ENCODE measurements at places on chromosomes 7 and 10. TPM values are rescaled to one million over a fixed set of nuclear protein-coding genes. Genes with fewer than 3 reads are reported as not detected.
A peak's percentile ranks its signal among the peaks of the same experiment; 100 is the strongest.

GRCh38 chr10:94123258-94123995 lies 129.7 kb downstream of the PLCE1 start:
- no peak for DNase-seq

DNA sequence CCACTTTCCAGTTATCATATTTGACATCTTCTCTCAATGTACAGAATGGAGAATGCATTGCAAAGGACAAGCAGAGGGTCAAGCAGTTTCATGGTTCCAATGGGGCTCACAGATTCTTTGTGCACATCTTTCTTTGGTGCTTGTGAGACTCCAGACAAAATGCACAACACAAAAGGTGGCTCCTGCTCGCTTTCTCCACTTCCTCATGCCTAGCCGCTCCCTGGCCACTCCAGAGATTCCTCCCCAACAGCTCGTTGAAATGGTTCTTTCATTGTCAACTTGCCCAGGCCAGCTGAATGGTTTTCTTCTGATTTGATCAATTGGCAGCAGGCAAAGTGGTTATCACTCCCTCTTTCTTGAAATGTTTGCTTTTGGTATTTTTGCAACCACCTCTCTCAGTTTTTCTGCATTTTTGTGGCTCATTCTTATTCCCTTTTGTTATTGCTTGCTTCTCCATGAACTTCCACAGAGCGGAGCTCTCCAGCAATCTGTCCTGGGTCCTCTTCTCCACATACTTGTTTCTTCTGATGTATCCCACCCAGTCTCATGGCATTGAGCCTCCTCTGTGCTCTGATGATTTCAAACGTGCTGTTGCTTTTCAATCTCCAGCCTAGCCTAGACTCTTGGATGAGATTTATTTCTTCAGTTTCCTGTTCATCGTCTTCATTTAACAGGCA lies 507.8 kb upstream of the MKI67 start:
- DNase-seq: no peak

The IFIT1B gene
- not detected for total RNA-seq

The EBLN1 gene
- total RNA-seq: not detected

GRCh38 chr7:25565949-25566348 lies 337.7 kb upstream of the NPVF start:
- DNase-seq: peak; percentile 49

GRCh38 chr10:77416311-77417135 lies 221.1 kb downstream of the KCNMA1 start:
- DNase-seq: no peak

The PAPOLB gene
- 0.13 TPM for total RNA-seq

DNA sequence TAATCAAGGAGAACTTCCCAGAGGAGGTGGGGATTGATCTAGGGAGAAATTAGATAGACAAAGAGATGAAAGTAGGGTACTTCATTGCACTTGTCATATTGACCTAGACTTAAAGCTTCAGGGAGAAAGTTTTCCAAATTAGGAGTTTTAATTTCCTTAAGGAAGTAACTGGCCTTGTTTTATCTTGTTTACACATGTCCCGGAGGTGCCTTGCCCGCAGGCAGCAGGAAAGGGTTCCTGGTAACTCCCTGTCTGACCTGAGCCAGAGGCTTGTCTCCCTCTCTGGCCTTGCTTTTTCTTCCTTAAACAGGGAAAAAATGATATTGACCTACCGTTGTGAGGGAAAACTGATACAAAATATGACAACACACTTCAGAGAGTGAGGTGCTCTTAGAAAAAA lies 181.6 kb downstream of the EVX1 start:
- DNase-seq: no peak

GRCh38 chr7:139515266-139515665 lies 8.2 kb upstream of the CLEC2L start:
- peak; percentile 67 for DNase-seq

GRCh38 chr7:3028758-3029093 lies 14.9 kb downstream of the CARD11 start:
- DNase-seq: no peak

- no peak for DNase-seq
Measured at GRCh38 chr10:91519899-91520514, 109.9 kb downstream of the HECTD2 start.

GRCh38 chr7:20083781-20084180 lies 133.4 kb downstream of the MACC1 start:
- no peak for DNase-seq

The NUTM2B gene
- total RNA-seq: 0.07 TPM

GRCh38 chr10:83680470-83680891 lies 458.8 kb upstream of the GHITM start:
- no peak for DNase-seq

DNA sequence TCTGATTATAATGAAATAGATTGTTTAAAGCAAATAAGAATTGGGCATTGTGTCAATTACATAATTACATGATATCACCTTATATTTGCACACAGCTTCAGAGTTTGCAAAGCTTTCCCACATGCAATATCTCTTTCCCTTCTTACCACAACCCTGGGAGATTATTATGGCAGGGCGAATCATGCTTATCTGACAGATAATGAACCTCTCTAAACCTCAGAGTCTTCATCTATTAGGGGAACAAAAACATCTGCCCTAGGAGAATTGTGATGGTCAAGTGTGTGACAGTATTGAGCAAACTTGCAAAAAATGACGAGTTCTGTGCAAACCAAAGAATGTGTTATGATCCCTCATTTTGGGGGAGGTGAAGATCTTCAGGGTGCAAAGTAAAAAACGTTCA lies 90.0 kb downstream of the MYOF start:
- DNase-seq: no peak

DNA sequence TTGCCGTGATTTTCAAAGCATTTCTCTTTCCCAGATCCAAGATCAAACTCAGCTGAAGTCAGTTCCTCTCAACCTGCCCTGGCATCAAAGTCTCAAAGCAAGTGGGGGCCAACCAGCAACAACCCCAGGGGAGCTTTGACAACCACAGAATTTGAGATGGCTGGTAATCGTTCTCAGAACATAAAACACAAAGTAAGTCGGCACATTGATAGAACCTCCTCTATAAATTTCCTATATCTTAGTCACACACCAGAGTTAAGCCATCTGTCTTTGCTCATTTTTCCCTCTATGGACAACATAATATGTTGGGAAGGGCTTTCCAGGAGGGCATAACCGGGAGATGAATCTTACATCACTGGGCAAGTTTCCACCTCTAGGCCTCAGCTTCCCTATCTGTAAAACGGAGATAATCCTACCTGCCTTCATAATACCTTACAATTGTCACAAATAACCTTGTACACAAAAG lies 1.2 kb upstream of the DNAJC9 start:
- no peak for DNase-seq

DNA sequence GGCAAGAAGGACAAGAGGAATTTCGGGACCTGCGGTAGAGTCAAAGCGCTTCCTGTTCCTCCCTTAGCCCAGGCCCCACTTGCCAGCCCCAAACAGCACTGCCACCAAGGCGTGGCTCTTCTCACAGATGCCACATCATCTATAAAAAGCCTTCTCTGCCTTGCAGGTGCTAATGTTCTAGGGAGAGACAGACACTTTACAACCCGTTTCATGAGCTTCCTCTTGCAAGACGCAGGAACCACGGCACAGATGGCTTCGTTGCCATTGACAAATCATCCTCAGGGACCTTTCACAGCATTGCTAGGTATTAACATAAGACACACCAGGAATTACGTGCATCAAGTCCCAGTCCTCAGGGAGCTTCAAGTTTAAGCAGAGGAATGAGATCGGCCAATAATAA lies 180.9 kb downstream of the JCAD start:
- no peak for DNase-seq

- DNase-seq: no peak
Measured at GRCh38 chr10:2791774-2792443, 275.4 kb upstream of the PFKP start.

- peak; percentile 92 for DNase-seq
Measured at GRCh38 chr7:73701357-73701995, 18.0 kb downstream of the STX1A start.

GRCh38 chr10:370449-370825 lies 235.2 kb downstream of the ZMYND11 start:
- no peak for DNase-seq

DNA sequence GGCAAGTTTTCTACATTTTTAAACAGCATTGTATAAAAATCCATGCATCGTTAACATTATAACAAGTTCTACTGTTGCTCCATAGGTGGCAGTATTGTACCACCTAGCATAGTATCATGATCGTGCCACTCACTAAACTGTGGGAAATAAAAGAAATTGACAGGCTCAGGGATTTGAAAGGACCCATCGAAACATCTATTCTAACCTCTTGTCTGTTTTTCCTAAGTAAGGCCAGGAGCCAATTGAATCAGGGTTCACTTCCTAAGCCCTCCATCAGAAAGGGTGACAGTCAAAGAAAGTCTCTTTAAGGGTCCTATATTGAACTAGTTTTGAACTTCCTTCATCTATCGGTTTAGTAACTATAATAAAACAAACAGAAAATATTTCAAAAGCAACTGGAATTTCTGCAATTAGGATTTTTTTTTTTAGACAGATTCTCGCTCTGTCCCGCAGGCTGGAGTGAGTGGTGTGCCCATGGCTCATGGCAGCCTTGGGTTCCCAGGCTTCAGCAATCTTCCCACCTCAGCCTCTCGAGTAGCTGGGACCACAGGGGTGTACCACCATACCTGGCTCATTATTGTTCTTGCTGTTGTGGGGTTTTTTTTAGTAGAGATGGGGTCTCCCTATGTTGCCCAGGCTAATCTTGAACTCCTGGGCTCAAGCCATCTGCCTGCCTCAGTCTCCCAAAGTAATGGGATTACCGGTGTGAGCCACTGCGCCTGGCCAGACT lies 9.4 kb downstream of the HACD1 start:
- DNase-seq: no peak

GRCh38 chr10:89692416-89692815 lies 9.0 kb upstream of the KIF20B start:
- DNase-seq: no peak

GRCh38 chr7:131690441-131690840 lies 134.0 kb upstream of the PODXL start:
- DNase-seq: no peak

The EVX1 gene
- not detected for total RNA-seq

The TEX47 gene
- total RNA-seq: not detected

The TEX36 gene
- not detected for total RNA-seq

GRCh38 chr7:41224063-41224763 lies 478.7 kb downstream of the INHBA start:
- no peak for DNase-seq

GRCh38 chr10:33773253-33773573 lies 438.7 kb upstream of the NRP1 start:
- DNase-seq: no peak

DNA sequence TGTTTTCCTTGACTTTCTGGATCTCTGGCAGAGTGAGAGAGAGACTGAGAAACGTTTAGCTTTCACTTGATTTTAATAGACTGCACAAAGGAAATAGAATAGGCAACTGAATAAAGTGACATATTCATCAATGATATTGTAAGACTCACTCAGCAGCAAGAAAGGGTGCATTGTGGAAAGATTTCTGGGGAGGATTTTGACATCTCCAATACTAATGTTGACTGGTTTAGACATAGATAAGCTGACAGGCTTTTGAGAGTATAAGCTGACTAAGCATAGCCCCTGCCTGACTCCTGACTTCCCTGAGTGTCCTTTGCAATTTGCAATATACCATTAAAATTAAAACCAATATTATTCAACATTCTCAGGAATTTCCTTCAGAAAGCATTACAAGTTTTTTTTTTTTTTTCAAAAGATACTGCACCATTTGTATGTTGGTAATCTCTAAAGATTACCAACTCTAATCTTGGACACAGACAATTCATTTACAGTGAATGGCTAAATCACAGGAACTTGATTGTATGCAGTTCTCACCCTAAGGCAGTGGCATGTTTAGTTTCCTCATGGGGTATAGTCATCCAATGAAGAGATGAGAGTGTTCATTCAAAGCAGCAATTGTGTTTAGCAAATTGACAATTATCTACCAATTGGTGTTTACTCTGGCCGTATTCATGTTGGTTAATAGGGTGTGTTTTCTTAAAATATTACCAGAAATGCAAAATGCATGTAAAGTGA lies 325.6 kb downstream of the SORCS3 start:
- DNase-seq: no peak

The GNGT1 gene
- 0.44 TPM for total RNA-seq

The SCART1 gene
- total RNA-seq: 0.50 TPM

DNA sequence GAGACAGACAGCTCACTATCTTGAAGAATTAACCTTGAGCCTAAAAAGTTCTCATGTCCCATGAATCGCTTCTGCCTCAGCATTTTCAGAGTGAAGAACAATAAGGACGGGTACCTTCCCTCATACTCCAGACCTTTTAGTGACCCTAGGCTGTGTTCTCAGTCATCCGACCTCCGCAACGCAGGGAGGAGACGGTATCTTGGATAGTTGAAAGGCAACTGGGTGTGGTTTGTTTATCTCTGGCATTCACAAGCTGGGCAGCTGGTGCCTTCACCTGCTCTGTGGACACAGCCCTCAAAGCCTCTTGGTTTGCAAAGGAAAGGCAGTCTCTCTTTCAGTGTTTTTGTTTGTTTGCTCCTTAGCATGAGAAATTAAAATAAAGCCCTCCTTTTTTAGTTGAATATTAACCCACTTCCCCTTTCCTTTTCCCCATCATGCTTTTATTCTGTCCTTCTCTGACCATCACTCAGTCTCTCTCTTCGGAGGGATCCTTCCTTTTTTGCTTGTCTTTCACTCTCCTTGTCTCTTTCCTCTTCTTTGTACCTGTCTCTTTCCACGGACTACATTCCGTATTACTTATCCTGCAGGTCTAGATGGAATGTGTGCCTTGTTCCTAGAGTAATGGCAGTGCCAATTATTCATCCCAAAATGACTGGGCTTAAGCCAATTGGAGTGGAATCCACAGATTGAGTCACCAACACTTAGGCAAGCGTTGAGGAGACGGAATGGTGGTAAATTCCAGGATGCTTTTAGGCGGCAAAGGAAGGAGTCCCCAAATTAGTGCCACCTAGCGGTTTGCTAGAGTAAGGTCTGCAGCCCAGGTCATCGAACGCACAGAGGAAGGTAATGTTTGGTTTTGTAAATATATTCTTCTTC lies 45.8 kb downstream of the PRR15 start:
- peak; percentile 68 for DNase-seq

DNA sequence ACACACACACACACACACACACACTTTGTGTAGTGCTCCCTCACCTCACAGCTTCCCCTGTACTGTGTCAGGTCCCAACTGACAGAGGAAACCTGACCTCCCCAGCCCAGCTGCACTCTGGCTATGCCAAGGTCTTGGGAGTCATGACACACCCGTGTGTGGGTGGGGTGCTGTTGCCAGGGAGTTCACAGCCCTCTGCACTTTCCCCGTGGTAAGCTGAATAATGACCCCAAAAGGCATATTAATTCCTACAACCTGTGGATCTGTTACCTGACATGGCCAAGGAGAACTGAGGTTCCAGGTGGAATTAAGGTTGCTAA lies 8.9 kb upstream of the NANOS1 start:
- no peak for DNase-seq

The CASP7 gene
- total RNA-seq: 4.8 TPM

The ICA1 gene
- 29.2 TPM for total RNA-seq

The CC2D2B gene
- total RNA-seq: 0.72 TPM

The ABCC2 gene
- total RNA-seq: 0.46 TPM

- DNase-seq: no peak
Measured at GRCh38 chr7:101990811-101991418, 173.5 kb downstream of the CUX1 start.

DNA sequence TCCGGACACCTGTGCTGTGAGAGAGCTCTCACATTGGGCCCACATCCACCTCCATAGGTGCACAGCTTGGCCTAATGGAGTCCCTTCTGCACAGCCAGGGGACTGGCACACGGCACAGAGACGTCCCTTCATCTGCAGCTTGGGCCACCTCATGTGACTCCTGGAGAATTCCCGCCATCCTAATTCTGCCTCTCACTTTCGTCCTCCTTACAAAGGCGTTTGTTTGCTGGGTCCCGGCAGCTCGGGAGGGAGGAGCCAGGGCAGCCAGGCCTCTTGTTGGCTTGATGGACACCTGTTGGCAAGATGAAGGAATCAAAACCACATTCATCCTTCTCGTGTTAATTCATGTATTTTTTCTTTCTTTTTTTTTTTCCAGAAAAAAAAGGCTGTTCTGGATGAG lies 30.7 kb upstream of the TTYH3 start:
- no peak for DNase-seq

Data from H9 (cell line).